ENCODE measurements at places on chromosomes 5 and 9.

DNA sequence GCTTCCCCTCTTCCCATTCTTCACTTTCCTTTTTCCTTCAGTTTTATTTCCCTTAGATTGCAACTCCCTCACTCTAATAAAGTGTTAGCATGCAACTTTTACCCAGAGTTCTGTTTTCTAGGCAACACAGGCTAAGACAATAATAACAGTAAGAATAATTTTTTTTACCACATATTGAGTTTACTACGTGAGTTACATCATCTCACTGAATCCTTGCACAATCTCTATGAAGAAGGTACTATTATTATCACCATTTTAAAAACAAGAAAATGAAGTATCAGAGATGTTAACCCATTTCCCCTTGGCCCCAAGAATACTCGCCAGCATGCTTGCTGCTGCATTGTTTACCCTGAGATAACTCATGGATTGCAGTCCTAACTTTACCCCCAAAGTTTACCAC is 53.7 kb upstream of the SMIM32 start:
- no peak for DNase-seq

DNA sequence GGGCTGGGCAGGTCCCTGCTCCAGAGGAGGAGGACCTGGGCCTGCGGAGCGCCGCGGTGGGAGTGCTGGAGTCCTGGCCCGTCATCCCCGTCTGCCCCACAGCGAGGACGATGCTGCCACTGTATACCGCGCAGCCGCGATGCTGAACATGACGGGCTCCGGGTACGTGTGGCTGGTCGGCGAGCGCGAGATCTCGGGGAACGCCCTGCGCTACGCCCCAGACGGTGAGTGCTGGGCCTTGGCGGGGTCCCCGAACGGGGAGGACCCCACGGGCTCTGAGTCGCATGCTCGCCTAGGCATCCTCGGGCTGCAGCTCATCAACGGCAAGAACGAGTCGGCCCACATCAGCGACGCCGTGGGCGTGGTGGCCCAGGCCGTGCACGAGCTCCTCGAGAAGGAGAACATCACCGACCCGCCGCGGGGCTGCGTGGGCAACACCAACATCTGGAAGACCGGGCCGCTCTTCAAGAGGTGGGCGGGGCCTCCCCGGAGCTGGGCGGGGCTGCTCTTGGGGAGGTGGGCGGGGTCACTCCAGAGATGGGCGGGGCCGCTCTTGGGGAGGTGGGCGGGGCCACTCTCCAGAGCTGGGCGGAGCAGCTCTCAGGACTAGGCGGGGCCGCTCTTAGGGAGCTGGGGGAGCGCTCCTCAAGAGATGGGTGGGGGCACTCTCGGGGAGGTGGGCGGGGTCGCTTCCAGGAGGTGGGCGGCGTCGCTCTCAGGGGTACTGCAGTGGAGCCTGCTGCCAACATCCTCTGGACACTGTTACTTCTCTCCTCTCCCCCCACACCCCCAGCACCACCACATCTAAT is 13.1 kb downstream of the LRRC26 start:
- peak; percentile 87 for DNase-seq

DNA sequence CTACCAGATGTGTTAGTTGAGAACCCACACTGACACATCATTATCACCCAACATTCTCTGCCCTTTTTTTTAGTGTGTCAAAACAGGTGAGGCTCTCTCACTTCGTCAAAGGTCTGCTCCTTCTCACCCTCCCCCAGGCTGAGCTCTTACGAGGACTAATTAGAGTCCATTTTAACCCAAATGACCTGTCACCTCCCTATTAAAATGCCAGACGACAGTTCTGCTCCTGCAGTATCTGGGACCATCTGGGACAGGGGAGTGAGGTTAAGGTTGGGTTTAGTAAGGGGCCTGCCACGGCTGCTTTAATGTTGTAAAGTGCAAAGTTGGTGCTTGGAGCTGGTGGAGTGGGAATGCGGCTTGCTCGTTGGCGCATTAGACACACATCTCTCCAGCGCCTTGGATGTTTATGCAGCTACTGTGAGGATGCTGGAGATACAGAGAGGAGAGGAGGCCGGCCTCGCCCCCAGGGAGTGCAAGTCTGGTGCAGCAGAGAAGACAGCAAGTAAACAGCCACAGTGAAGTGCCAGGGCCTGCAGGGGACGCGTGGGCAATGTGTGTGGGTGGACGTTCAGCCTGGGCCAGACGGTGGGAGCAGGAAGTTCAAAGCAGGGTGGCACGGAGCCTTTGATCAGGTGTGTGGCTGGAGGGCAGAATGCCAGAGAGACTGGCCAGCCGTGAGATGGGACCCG is 96.2 kb downstream of the C9orf50 start:
- no peak for DNase-seq

- DNase-seq: no peak
Observed at GRCh38 chr5:27381686-27382085, 343.3 kb upstream of the CDH9 start.

GRCh38 chr5:108747774-108748400 is at the start of gene FER:
Gene FER (plus strand): TSS chr5:108747897. CDS start chr5:108798183, 50,286 bp downstream.
- DNase-seq: peak; percentile 63

GRCh38 chr9:27495480-27496134 is 28.5 kb upstream of the IFNK start:
- DNase-seq: no peak

GRCh38 chr5:58261605-58262004 is 198.3 kb downstream of the PLK2 start:
- no peak for DNase-seq

DNA sequence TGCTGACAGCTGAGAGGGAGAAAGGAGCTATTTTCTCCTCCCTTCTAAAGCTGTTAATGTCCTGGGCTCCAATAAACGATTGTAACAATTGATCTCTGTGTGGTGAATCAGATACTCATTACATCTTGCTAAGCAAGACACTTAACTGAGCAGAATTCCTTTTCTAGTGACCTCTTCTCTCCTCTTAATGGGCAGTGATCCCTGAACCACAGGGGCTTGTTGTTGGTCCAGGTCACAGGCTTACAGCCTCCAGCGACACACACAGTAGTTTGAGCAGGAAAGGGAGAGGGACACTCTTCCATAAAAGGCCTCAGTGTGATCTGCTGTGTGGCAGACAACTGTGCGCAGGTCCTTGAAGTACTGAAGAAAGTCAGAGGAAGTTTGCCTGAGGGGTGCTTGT is 58.5 kb upstream of the MYO10 start:
- no peak for DNase-seq

- DNase-seq: no peak
Observed at GRCh38 chr5:124021776-124022175, 509.8 kb downstream of the CSNK1G3 start.

DNA sequence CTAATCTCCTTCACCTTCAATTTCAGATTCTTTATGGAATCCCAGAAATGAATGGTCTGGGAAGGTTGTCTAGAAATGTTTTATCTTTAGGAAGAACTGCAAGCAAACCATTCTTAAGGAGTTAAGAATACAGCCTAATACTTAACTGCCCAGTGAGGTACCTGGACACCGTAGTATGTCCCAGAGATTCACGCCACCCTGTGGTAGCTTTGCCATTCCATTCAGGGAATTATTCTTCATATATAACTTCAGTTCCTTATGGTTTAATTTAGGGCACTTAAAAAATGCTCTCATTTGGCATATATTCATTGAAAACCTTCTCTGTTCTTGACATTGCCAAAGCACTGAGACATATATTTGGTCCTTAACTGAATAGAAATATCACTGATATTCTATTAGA is 49.7 kb downstream of the ACTBL2 start:
- no peak for DNase-seq

- DNase-seq: no peak
Observed at GRCh38 chr5:56575821-56576220, 239.5 kb upstream of the MAP3K1 start.

Measured in GM20000 (cell line).